ENCODE measurements at places on chromosomes 2 and 18.

DNA sequence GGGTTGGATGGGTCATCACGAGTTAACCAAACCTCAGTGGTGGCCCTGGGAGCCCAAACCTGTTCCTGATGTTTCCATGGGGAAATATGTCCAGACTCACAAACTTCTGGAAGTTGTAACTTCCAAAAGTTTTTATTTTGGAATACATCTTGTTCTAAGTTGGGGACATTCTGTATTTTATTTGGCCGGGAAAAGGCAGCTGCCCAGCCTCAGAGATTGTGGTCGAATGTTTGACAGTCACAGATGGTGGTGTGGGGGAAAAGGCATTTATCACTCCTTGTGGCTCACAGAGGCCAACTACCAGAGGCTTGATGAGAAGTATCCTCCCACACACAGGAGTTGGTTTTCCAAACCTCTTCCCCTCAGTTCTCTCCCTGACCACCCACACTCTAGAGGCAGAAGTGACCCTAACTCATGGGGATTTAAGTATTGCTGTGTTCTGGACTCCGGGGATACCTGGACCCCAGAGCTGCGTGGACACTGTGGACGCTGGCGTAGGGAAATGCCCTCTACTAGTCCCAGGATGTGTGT is 124.7 kb upstream of the PPP1CB start:
- peak; percentile 43 for DNase-seq

- no peak for DNase-seq
Measured at GRCh38 chr18:9987931-9988330, 74.1 kb downstream of the VAPA start.

- no peak for DNase-seq
Measured at GRCh38 chr18:42287047-42287446, 332.0 kb downstream of the PIK3C3 start.

GRCh38 chr2:107430006-107430405 is 396.7 kb upstream of the RGPD4 start:
- no peak for DNase-seq

DNA sequence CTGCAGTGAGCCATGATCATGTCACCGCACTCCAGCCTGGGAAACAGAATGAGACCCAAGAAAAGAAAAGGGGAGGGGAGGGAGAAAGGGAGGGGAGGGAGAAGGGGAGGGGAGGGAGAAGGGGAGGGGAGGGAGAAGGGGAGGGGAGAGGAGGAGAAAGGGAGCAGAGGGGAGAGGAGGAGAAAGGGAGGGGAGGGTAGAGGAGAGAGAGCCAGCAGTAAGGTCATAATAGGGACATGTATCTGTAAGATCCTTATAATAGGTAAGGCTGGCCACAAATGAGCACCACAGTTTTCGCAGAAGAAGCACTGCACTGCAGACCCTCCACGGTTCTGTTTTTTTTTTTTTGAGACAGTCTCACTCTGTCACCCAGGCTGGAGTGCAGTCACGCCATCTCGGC is 62.6 kb downstream of the STPG4 start:
- DNase-seq, result no peak

DNA sequence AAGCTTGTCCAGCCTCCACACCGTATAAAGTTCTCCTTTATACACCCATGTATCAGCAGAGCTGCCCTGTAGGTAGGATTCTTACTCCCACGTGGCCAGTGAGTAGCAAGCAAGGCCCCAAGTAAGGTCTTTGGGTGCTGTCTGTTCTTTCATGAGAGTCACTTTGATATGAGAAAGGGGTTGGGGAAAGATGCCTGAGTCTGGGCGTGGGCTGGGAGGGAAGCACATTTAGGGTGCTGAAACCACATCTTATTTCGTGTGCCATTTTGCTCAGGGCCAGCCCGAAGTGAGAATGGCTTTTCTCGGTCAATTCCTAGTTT is 436 bp upstream of the ITPRIPL1 start:
- DNase-seq, result no peak

DNA sequence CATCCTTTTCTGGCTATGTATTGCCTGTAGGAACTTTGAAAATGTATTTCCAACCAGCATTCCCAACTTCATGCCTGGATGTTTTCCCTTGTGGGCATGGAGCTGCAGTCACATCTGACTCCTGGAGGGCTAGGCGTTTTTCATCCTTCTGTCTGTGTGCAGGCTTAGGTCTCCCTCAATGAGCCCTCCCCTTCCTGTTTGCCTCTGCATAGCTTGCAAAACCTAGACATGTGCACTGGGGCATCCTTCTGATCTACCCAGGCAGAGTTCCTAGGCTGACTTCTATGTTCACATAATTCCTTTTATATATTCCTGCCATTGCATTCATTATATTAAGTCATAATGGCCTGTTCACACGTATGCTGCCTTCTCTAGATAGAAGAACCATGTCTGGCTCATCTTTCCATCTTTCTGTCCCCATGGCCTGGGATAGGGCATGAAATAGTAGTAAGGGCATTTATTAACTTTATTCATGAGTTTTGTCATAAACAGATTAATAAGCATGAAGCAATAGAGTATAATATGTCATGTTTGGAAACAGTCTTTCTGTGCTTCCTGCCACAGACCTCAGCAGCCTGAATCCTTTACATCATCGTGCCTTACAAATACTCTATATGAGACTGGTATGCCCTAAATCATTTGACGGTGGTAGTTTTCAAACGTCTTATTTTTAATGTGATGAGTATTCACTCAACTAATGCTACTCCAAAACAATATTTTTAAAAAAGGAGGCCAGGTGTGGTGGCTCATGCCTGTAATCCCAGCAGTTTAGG is 195.6 kb downstream of the TGIF1 start:
- no peak for DNase-seq

DNA sequence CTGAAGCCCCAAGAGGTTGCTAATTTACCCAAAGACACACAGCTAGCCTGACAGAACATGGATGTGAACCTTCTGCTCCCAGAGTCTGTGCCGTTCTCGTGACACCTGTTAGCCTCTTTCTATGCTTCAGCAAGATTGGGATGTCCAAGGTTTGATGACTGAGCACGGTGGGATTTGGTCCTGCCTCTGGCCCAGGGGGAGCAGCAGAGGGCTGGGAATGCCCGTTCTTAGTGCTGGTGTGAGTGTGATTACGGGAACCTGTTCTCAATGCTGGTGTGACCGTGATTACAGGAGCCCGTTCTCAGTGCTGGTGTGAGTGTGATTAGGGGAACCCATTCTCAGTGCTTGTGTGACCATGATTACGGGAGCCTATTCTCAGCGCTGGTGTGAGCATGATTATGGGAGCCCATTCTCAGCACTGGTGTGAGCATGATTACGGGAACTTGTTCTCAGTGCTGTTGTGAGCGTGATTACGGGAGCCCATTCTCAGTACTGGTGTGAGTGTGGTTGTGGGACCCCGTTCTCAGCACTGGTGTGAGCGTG is 67.3 kb upstream of the SNTG2 start:
- no peak for DNase-seq

GRCh38 chr2:200828572-200829257 is 17.0 kb downstream of the BZW1 start:
- no peak for DNase-seq

GRCh38 chr2:12389344-12390045 is 327.2 kb upstream of the TRIB2 start:
- DNase-seq, result peak; percentile 54

Data from AG08395 (cell line).